ENCODE measurements at places on chromosomes 4 and X.

DNA sequence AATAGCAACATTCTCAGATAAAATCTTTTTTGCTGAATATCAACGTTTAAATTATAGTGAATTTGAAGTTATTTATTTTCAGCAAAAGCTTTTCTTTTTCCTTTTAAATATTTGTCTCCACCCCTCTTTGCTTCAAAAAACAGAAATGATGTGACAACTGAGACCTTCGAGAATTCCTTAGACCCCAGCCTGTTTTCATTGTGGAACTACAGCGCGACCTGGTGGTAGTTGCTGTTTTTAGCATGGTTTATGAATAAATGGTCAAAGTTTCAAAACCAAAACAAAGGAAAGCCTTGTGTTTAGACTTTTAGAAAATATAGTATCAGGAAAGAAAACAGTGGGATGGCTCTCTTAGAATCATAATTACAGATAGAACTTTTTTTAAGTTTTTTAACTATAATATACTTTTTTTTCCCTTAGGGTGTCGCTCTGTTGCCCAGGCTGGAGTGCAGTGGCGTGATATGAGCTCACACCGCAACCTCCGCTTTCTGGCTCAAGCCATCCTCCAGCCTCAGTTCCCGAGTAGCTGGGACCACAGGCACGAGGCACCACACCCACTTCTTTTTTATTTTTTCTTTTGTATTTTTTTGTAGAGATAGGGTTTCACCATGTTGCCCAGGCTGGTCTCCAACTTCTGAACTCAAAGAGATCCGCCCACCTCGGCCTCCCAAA, 26.8 kb upstream of the TMEM184C start:
- DNase-seq, result peak; percentile 75

DNA sequence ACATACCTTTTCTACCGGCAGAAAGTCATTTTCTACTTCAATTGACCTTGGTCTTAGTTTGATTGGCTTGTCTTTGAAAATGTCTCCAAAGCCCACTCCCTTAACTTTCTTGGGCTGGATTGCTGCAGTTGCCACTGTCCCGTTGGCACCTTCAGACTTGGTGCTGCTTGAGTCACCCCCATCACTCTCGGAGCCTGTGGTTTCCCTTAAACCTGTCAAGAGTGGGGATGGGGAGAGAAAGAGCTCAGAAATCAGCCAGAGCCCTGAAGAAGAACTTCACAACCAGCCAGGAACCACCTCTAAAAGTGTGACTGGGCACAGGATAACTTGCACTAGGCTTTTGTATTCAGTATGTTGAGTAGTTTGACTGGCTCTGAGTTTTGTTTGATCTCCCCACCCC, 168.5 kb upstream of the MAP3K15 start:
- no peak for DNase-seq

DNA sequence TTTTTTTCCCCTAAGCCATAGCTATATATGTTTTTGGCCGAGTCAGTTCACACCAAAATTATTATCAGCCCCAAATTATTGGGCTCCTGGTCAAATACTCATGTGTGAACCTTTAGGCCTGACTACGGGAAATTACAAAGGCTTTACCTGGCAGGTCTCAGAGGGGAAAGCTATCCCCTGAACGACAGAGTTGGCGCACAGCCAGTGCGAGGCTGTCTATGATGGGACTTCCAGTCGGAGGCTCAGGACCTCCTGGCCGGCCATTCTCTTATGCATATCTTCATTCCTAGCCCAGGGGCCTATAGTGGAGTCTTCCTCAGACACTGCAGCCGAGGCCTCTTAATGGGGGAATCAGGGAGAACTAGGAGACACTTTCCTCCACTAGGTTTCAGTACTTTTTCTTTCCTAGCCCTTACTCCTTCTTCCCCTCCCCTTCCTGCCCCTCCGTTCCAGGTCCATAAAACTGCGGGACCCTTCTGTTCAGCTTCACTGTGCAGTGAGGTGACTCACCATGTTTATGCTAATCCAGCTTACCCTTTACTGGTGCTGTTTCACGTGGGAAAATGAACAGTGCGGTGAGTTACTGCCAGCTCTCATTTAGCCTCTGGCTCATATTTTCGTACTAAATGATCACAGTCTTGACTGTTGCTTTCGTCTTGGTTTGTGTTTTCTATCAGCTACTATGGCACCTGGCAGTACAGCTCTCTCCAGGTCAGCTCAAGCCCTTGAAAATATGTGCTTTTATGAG, 533.9 kb downstream of the FSTL5 start:
- DNase-seq, result no peak

- no peak for DNase-seq
Observed at GRCh38 chrX:50202539-50202938, 1.7 kb upstream of the AKAP4 start.

All from right renal pelvis (tissue), 4 donors.